H9 (cell line): ENCODE measurements at places on chromosomes 13 and 19. TPM values are rescaled to one million over a fixed set of nuclear protein-coding genes. Genes with fewer than 3 reads are reported as not detected.

MTIF3 gene
- 31.6 and 32.3 TPM in 2 replicates for total RNA-seq

KLK7 gene
- 0.13 and 0.52 TPM in 2 replicates for total RNA-seq

GJA3 gene
- 0.83 and 0.92 TPM in 2 replicates for total RNA-seq

DCLK1 gene
- total RNA-seq = 35.8 and 36.2 TPM in 2 replicates

C19orf67 gene
- total RNA-seq = 0.39 and 0.72 TPM in 2 replicates

PHF11 gene
- total RNA-seq = 11.5 and 13.5 TPM in 2 replicates

PCDH20 gene
- total RNA-seq = 0.29 and 0.33 TPM in 2 replicates

DNA sequence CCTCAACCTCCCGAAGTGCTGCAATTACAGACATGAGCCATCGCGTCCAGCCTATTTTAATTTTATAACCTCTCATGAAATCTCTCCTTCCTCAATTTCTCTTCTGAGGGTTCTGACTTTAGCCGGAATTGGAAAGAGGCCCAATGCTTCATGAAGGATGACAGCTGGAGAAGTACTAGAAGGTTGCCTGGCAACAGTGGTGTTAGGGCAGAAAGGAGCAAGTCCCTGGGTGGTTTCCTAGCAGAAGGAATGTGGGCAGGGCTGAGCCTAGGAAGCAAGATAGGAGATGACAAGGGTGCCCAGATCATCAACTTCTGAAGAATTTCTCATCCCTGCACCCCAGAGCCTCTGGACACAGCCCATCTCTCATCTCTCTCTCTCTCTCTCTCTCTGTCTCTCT is 25.8 kb downstream of the CACNG6 start:
- DNase-seq = no peak

DNA sequence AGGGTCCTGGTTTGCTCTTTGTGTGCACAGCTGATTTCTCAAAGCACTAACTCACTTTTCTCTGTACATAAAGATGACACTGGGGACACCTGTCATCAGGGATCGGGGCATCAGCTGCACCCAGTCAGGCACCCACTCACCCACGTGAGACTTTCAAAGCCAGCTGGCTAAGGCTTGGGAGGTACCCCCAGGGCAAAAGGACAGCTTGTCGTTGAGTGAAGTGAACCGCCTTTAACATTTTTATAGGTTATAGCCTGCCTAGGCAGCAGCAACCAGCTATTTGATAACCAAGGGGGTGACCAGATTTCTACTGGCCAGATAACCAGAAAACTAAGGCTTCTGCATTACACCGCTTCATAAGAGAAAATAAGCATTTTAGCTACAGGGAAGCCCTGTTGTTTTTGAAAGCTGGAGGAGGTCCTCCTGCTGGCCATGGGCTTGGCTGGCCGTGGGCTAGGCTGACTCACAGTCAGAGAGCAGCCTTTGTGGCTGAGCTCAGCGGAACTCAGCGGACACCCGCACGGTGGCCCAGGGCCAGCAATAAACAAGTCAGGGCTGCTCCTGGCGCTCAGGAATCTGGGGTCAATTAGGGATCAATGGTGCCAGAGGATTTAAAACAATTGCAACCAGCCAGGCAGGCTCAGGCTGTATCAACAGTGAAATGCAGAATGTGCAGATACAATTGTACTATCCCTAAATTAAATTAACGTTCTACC is 57.1 kb downstream of the ALOX5AP start:
- DNase-seq = peak; percentile 50

- no peak for DNase-seq
Measured at GRCh38 chr13:52405369-52405766, 604 bp downstream of the THSD1 start.

DNA sequence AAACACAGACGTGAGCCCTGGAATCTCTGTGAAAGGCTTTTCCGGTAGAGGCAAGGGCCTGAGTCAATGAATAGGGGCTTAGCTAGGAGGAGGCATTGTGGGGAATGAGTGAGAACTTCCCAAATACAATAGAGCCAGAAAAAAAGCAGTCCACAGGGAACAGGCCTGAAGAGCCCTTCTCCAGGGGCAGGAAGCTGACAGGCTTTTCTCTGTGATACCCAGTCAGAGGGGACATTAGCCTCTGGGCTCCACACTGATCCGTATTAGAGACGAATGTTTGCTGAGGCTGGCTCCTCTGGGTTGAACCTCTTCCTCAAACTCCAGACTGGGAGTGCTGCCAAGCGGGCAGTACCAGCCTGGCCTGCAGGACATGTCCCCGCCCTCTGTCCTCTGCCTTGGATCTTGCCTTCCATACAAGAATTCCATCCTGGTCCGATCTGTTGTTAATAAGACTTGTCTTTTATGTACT is 2.3 kb downstream of the DHRS12 start:
- DNase-seq = no peak

DNA sequence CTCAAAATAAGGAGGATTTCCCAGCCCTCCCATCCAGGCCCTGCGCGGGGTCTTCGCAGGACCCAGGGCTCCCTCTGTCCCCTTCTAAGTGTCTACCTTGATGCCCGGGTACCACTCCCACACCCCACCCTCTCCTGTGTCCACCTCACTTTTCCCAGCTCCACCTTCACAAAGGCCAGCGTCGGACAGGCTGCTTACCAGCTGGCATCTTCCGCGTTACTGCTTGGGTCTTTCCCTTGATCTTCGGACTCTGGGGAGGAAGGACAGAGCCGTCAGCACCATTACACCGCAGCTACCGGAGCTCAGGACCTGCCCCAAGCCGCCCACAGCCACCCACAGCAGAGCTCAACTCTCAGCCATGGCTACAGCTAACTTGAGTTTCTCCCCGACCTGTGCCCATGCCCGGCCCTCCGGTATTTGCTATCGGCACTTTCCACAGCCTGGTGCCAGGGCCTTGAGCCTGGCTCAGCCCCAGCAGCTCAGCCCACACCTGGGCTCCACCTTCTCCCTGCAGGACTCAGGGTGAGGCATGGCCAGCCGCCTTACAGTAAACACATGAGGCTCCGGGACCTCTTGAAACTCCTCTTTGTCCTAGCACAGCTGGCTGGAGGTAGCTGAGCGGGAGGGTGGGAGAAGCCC is 3.8 kb downstream of the C13orf46 start:
- DNase-seq = no peak

GRCh38 chr19:13164343-13165161 is 14.3 kb downstream of the IER2 start:
- DNase-seq = peak; percentile 100

DNA sequence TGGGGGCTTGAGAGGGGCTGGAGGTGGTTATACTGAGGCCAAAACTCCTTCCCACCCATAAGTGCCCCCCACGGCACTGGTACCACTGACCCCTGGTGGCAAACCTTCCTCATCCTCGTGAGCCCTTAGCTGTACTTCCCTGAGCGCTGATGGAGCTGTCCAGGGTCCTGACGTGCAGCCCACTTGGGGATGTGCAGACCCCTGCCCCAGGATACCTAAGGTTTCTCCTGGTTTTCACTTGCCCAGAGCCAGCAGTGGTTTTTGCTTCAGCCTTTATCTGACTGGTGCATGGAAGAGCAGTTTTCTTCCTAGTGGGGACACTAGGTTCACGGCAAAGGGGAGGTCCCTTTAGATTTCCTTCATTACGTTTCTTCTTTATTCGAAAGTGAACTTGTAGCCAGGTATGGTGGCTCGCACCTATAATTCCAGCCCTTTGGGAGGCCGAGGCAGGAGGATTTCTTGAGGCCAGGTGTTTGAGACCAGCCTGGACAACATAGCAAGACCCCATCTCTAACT is 28.7 kb upstream of the KCTD15 start:
- DNase-seq = peak; percentile 82

- no peak for DNase-seq
Measured at GRCh38 chr13:59016250-59016649, 1147.5 kb downstream of the DIAPH3 start.

DNA sequence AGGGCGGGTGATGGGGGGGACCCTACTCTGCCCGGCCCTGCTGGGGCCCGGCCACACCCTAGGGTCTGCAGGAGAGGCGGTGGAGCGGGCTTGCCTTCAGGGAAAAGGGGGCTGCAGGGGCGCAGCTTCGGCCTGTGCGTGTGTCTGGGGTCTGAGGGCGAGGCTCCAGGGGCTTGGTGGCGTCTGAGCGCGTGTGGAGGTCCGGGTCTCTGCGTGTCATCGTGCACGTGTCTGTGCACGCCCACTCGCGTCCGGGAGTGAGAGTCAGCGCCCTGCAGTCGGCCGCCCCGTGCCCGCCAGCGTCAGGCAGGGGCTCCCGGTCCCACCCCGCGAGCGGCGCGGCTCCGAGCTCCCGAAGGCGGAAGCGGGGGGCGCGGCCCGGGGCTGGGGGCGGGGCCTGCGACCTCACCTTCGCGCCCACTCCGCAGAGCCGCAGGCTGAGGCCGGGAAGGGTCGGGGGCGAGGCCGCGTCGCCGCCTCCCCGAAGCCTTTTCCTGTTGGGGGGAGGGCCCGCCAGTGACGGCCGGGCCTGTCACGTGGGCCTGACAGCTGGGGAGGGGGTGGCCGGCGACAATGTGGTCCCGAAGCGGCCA is at the start of gene ARHGAP45:
TSS of gene ARHGAP45 (plus strand) at position 420 of the 593 bp plus-strand sequence. CDS start 239 bp downstream, outside the sequence.
- no peak for DNase-seq

DNA sequence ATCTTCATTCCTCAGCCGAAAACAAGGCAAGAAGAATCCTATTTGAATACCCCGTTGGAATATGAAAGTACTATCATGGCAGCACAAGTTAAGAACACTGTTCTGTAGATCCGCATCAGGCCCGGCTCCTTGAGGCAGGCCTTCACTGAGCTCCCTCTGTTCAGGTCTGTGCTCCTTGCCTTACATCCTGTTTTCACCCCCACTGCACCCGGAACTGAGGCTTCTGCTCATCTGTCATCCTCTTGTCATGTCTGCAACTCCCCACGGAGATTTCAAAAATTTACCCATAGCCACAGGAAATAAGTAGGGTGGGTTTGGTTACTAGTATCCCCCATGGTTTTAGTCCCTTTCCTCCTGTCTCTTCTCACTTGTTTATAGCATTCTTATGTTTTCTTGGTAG is 861.9 kb downstream of the GPC5 start:
- DNase-seq = no peak

- DNase-seq = peak; percentile 65
Measured at GRCh38 chr13:113904411-113904810, 40.5 kb upstream of the GAS6 start.

DNA sequence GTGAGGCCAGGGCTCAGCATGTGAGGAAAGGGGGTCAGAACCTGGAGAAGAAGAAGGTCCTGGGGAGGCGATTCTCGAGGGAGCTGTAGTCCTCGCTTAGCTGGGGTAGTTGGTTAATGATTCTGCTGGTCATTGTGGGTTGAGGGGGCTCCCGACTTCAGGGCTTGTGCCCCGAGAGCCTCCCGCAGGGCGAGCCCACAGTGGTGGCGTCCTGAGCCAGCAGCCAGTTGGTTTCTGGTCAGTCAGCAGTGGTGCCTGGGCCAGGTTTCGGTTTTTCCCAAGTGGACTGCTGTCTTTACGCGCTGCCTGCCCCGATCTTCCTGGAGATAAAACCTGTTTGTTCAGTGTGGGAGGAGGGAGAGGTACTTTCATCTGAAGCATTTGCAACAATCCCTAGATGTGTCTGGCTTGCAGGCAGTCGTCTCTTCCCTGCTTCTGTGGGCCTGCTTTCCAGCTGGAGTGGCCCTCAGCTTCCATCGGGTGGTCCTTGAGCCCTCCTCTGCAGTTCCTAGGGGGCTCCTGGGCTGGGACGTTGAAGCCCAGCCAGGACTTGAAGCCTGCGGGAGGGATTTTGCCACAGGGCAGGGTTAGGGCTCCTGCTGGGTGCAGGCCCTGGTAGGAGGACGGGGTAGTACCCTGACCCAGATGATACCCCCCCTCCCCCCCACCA is 3.2 kb downstream of the PTBP1 start:
- DNase-seq = no peak

DNA sequence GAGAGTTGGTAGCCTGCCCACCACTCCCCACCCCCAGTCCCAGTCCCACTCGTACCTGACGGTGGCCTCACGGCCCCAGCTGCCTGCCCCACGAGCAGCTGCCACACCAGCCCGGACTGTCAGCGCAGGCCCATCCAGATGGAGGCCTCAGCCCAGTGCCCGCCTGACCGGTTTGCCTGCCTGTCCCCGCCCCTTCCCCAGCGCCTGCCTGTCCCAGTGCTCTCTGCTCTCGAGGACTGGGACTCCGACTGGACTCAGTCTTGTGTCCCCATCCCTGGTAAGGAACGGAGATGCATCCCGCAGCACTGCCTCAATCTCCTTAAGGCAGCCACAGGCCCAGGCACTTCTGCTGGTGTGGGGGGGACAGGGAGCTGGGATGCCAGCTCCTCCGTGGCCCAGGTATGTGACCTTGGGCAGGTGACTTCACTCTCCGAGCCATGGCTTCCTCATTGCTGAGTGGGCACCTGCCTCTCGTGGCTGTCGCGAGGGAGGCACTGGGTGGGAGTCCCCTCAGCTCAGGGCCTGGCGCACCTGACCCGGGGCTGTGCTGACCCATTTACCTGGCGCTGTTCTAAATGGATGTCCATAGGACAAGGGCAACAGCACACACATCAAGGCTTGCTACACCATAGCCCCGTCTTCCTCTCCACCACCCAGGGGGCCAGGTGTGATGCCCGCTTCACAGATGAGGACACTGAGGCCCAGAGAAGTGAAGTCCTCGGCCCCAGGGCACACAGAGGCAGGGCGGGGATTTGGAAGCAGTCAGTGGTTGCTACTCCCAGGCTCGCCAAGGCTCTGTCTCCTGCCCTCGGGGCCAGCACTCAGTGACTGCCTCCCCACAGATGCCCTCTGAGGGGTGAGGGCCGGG is at the start of gene NKPD1:
TSS of gene NKPD1 (minus strand) at position 113 of the 868 bp plus-strand sequence. CDS start 832 bp downstream, outside the sequence.
- peak; percentile 67 for DNase-seq

DNA sequence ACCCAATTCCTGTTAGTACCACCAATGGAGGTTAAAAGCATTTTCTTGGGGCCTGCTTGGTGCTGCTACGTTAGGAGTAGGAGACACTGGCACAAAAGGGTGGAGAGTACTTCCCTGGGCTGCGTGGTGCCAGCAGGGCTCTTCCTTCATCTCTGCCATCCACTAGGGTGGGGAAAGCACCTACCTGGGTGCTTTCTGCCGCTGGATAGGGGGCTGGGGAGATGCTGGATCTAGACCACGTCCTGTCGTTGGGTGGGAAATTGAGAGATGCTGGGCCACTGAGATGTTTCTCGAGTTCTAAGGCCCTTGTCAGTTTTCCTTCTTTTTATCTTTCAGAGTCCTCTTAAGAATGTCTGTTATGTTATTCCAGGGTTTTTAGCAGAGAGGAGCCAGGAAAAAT is 6.7 kb upstream of the FCGBP start:
- DNase-seq = no peak

- no peak for DNase-seq
Measured at GRCh38 chr13:21234526-21234925, 58.1 kb downstream of the MRPL57 start.
